Stimulated activated CD8-positive, alpha-beta memory T cell treated with anti-CD3 and anti-CD28 coated beads, Interleukin-4, amount 100 ng/mL, for 1 hour (primary cell): ENCODE measurements at places on chromosomes 4 and X.

GRCh38 chr4:8688041-8688907, 95.7 kb downstream of the CPZ start:
- DNase-seq = no peak

DNA sequence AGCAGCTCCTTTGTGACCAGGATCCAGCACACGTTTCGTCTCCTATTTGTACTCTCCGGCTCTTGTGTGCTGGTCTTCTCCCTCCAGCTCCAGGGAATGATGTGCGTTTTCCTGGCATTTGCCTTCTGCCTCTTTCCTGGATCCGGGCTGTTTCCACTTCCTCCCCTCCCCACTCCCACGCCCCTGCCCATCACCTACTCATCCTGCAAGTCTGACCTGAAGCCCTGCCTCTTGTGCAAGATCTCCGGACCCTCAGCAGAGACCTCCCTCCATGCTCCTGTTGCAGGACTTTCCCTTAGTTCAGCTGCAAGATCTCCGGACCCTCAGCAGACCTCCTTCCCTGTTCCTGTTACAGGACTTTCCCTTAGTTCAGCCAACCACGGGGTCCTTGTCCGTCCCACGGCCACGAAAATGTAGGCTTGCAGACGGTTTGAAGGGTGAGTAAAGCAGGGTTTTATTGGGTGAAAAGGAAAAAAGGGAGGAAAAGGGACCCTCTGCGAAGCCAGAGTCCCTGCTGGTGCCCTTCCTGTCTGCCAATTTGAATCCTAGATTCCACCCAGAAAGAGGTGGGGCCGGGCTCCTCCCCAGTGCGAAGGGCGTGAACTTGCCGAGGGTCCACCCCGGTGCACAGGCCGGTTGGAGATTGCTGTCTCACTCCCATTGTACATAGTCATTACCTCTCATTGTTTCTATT, 74.4 kb upstream of the IRF2 start:
- DNase-seq = no peak

DNA sequence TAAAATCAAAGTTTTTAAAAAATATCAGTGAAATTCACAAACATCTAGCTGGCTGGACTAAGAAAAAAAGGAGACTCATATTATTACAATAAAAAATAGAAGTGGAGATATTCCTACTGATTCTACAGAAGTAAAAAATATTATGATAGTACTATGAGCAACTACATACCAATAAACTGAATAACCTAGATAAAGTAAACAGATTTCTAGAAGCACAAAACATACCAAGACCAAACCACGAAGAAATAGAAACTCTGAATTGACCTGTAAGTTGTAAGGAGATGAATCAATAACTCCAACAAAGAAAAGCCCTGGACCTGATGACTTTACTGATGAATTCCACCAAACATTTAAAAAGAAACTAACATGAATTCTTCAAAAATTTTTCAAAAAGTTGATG, 867.3 kb downstream of the PCDH18 start:
- DNase-seq = no peak

DNA sequence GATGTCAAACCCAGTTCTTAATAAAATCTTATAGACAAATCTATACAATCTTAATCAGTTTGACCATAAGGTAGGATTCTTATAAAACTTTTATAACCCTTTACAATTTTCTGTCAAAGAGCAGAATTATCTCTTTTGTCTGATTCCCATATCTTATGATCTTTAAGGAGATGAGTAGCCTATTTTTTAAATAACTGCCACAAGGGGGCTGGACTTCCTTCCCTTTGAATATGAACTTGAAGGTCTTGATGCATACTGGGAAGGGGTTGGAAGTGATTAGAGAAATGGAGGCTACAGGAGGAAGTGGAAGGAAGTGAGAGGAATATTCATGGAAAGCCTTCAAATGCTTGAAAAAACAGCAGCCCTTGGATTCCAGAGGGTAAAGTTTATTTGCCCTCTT, 111.1 kb downstream of the APOOL start:
- DNase-seq = no peak

GRCh38 chrX:144265641-144266040, 381.8 kb downstream of the UBE2NL start:
- no peak for DNase-seq

DNA sequence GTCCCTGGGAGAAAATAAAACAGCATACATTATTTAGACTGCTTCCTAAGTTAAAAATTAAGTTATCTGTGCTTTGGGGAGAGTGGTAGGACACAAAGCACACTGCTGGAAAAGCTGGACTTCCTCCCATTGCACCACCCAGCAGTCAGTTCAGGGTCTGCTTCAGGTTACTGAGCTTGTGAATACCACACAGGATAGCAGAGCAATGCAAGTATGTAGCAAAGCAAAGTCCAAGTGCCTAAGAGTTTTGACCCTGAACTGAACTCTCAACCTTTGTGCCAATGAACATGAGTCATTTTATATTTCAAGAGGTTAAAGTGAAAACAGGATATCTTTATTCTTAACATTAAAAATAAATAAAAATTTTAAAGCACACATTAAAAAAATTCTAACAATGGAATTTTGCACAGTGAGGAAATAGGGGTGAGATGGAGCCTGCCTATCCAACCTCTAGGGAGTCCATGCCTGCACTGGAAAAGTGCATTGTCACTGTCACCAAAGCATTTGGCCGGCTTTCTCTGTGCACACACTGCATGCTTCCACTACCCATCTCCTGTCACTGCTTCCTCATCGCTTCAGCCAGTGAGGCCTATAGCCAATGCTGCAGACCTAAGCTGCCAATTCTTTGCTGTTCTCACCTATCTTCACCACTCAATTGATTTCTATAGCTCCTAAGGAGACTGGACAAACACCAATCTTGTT, 50.9 kb downstream of the ABCG2 start:
- no peak for DNase-seq

- no peak for DNase-seq
These were observed 67.0 kb downstream of the TNIP2 start for GRCh38 chr4:2689114-2689513.

DNA sequence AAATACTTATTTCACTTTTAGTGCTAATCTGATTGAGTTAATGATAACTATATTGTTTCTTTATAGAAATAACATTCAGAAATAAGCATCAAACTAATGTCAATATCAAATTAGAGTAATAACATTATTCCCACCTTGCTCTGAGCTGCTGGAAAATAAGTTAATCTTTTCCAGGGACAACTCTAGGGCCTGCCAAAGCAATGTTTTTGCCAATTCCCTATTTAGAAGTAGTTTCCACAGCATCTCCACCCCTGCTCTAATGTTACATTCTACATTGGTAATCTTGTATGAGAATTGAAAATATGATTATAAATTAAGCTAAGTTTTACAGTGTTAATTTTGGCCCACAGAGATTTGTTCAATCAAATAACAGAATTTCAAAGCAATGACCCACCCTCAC, 68.3 kb downstream of the REELD1 start:
- DNase-seq = no peak

GRCh38 chr4:174324725-174325124, 41.0 kb downstream of the CEP44 start:
- DNase-seq = no peak

DNA sequence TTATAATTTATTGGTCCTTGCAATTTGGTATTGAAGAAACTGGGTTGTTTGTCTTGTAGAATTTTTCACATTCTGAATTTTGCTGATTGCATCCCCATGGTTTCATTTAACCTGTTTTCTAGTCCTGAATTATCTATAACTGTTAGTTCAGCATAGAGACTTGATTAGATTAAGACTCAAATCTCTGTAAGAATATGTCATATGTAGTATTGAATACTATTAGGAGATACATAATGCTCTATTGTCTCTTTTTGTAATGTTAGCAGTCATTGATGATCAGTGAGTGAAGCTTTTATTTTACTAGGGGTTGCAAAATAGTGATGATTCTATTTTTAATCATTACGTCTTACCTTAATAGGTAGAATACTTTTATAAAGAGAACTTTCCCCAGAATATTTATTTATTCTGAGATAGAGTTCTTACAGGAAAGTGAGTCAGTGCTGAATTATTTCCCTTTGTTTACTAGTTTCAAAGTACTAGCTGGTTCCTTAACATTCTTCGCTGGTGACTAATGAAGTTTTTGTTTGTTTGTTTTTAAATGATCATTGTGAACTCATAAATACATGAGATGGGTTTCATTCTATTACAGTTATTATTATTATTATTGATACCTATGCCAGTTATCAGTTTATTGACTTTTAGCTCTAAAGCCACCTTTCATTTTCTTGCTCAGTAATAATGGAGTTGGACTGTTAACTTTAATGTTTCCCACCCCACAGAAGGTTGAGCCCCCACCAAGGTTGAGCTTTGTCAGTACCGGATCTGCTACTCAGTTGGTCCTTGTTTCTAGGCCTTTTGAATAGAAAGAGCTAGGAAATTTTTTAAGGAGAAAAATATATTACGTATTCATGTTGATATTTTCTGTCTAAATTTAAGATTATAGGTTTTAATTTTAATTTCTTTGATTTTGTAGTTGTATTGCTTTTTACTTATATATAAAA, 102.3 kb downstream of the LARP1B start:
- DNase-seq = no peak

DNA sequence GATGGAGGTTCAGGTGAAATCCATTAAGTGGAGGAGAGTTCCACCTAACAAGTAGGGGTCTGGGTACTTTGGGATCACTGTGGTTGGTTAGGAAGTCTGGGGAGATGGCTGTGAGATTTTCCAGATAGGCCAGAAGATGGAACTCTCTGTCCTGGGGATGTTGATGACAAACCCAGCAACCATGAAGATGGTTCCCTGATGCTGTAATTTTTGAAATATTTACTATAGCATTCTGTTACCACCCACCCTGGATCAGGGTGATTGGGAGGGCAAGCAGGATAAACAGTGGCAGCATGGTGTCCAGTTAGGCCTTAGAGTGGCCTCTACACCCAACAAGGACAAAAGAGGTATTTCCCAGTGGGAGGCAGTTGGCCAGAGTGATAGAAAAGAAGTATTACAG, 15.9 kb upstream of the NELFA start:
- DNase-seq = no peak

GRCh38 chr4:20428436-20429160, 176.9 kb downstream of the SLIT2 start:
- DNase-seq = no peak

DNA sequence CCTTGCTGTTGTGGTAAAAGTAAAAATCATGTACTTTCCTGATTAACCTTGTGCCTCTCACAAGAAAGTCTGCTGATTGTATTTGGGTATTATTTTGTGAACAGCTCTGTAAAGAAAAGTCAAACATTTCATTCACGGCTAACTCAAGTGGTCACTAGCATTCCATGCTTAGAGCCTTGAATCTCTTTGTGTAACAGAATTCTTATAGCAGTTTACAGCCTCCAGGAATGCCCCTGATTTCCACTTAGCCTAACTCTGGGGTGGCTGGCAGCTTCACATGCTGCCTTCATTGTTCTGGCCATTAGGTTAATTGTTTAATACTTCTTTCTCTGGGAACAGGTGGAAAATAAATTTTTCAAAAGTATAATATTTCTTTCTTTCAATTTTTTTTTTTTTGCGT, 226.7 kb downstream of the RBMX2 start:
- DNase-seq = no peak

DNA sequence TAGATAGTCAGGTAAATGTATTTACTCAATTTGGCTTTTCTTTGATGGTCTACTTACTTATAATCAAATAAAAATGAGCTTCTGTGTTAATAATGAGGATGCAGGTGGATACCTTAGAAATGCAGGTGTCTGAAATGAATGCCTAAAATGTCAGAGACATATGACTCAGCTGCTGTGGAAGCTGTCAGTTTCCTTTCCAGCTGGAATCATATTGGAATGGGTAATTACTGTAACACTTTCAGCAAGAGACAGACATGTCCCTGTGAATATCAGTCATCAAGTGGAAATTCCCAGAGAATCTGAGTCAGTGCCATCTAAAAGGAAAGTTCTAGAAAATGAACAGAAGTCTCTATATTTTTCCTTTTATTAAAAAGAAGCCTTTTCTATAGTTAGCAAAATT, 783.0 kb upstream of the AADAT start:
- DNase-seq = no peak

- DNase-seq = no peak
These were observed 32.8 kb downstream of the REPS2 start for GRCh38 chrX:16979226-16979625.

DNA sequence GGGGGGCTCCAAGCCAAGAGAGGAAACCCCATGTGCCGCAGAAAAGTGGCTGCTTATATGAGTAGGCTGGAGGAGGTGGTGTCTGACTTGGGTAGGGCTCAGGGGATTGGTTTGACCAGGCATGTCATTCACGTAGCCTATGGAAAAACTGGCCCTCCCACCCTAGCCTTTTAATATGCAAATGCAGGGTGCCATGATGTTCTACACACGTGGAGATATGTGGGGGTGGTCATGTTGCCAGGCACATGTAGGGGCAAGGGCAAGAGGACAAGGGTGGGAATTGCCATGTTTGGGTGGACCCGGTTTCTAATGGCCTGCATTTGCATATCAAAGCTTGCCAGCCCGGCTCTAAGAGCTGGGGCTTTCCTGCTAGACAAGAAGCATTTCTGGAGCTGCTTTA, 86.9 kb upstream of the SHISA3 start:
- no peak for DNase-seq

GRCh38 chr4:70754470-70754869, 32.7 kb downstream of the RUFY3 start:
- DNase-seq = no peak

DNA sequence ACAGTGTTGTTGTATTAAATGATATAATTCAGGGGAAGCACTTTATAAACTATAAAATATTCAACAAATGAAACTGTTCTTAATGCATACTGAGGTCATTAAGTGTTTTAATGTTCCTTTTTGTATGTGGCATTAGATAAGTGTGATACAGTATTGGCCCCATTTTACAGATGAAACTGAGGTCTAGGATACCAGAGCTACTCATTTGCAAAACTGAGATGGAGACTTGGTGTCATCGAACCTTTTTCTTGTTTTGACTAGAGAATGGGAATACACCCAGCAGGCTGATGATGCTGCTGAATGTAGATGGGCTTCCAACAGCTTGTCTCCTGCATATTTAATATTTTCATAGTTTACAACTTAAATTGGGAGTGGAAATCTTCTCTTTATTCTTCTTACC, 34.6 kb downstream of the TAF1 start:
- DNase-seq = no peak

DNA sequence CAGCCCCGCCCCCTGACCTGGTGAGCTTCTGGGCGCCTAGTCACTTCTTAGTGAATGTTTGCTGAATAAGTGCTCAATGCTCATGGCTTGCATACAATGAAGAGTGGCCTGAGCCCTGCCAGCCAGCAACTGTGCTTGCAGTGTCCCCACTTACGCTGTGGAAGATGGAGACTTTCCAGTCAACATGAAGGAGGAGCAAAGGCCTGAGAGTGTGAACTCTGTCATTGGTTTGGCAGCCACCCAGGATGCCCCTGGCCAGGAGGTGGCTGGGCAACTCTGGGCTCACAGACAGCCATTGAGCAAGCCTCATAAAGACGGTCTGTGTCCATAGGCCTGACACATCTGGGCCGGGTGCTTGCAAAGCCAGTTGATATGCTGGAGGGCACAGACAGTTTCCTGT, 72.1 kb upstream of the MAMLD1 start:
- no peak for DNase-seq

- peak; percentile 2 for DNase-seq
These were observed at the start of gene RAB9B for GRCh38 chrX:103831803-103832544. TSS of gene RAB9B (minus strand) at chrX:103832257. CDS start at chrX:103825784, 6,473 bp downstream.

GRCh38 chr4:100555611-100556337, 38.0 kb upstream of the EMCN start:
- DNase-seq = no peak

- no peak for DNase-seq
These were observed 498.4 kb downstream of the PACRGL start for GRCh38 chr4:21198683-21199082.

GRCh38 chr4:171266671-171267070, 546.5 kb upstream of the GALNTL6 start:
- no peak for DNase-seq
